Stimulated activated CD8-positive, alpha-beta memory T cell treated with anti-CD3 and anti-CD28 coated beads, Interleukin-4, amount 100 ng/mL, for 48 hours (primary cell): ENCODE measurements at places on chromosomes 16 and 17.

DNA sequence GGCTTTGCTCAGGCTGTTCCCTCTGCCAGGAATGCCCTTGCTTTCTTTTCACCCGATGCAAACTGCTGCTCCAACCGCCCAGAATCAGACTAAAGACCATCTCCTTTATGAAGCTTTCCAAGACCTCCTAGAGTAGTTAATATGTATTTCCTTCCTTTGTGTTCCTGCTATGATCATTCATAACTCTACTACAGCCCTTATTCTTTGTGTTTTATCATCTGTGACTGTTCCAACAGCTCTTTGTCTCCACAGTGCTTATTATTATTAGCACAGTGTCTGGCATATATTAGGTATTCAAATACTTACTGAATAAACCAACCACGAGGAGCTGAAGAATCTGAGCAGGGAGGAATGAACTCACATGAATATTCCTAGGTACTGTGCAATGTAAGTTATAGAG is 7.6 kb downstream of the PSME3IP1 start:
- DNase-seq: no peak

- DNase-seq: no peak
Observed at GRCh38 chr17:51050291-51051033, 70.2 kb downstream of the SPAG9 start.

- DNase-seq: no peak
Observed at GRCh38 chr17:61248399-61248798, 151.2 kb upstream of the TBX2 start.

- DNase-seq: no peak
Observed at GRCh38 chr17:76686538-76687297, 24.0 kb downstream of the MXRA7 start.

GRCh38 chr17:38613981-38614779 is 8.4 kb upstream of the SRCIN1 start:
- DNase-seq: no peak

GRCh38 chr17:76196675-76197074 is 43.6 kb downstream of the RNF157 start:
- DNase-seq: no peak

DNA sequence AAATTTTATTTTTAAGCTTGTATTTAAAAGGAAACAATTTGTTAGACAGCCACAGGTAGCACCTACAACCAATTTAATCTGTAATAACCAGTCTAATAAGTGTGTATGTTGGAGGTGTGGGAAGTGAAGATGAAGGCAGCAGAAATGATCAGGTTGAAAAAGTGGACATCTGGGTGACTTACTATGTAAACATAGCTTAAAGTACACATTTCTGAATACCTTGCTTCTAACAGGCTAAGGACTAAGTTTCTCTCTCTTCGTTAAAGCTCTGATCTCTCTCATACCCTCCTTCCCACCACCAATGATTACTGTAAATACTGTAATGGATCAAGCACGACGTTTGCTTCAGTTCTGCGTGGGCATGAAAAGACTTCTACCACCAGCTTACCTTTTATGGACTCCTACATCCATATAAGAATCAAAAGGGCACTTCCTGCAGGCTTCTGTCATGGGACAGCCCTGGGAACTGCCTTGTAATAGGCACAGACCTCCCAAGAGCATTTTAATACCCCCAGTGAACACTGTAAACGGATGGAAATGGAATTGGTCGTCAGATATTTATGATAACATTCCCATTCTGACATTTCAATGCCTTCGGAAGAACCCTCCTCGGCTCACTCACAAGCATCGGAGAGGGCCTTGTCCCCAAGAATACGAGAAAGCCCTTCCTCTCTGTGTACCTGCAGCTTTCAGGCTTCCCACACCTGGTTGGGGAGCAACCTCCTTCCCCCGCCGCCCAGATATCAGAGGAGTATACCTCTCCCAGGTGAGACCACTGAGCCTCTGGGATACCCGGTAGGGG is 700 bp downstream of the CCDC43 start:
- no peak for DNase-seq

GRCh38 chr16:13823501-13823900 is 96.5 kb upstream of the ERCC4 start:
- no peak for DNase-seq

DNA sequence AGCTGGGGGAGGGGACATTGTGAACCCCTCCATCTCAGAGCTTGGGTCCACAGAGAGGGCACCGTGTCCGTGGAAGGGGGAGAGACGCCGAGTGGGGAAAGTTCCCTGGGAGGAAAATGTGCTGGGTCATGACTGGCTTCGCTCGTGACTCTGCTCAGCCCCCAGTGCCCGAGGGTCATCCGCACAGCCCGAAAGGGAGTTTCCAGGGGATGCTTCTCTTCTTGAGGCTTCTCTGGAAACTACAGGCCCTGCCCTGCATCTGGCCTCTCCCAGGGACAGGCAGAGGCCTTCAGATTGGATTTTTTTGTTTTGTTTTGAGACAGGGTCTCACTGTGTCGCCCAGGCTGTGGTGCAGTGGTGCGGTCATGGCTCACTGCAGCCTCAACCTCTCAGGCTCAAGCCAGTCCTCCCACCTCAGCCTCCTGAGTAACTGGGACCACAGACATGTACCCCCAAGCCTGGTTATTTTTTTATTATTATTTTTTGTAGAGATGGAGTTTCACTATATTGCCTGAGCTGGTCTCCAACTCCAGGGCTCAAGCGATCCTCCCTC is 9.8 kb upstream of the GSE1 start:
- DNase-seq: no peak

GRCh38 chr17:12993631-12994030 is 24.2 kb downstream of the ELAC2 start:
- no peak for DNase-seq

GRCh38 chr16:48834576-48834975 is 224.6 kb upstream of the N4BP1 start:
- no peak for DNase-seq

DNA sequence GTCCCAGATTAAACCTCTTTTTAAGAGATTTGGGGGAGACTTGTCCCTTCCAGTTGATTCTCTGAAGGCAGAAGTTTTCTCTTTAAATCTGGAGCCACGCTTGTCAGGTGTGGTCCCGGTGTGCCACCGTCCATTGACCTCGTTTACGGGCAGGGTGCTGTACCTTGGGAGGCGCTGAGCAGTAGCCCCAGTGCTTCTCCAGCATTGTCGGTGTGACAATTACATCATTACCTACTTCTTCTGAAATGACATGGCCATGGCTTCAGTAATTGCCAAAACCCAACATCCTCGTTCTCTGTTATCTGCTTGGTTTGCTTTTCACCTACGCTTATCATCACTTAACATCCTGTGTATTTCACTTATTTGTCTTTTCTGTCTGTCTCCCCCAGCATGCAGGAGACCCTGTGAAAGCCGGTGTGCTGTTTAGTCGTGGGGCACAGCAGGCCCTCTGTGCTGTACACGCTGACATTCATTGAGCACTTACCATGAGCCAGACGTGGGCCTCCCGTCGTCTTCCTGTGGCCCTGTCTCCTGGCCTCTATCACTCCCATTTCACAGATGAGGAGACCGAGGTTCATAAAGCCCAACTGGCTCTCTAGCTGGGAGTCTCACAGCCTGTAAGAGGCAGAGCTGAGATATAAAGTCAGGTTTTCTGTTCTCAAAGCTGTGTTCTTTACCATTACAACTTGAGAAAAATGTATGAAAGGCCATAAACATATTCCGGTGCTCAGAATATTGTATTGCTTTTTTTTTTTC is 143.9 kb downstream of the CMIP start:
- DNase-seq: no peak

- DNase-seq: no peak
Observed at GRCh38 chr16:87216148-87216840, 100.9 kb downstream of the C16orf95 start.

- DNase-seq: peak; percentile 48
Observed at GRCh38 chr16:88468275-88469129, 15.4 kb downstream of the ZFPM1 start.

DNA sequence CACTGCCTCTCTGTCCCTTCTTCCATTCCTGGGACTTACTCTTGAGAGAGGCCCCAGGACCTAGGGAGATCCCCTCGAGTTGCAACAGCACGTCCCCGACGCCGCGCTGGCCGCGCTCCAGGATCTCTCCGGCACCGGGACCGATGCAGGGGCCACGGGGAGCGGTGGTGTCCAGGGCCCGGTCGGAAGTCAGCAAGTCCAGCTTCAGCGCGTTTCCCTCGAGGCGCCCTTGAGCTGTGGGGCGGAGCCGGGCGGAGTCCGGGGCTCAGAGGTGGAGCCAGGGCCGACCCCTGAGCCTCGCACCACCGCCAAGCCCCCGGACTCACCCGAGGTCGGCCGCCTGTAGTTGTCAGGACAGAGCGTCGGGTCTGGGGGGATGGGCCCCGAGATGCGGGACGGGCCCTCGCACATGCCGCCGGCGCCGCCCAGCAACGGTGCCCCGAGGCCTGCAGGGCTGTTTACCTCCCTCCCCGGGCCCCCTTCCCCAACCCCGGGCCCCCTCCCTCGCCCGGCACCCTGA is 458 bp downstream of the ENKD1 start:
- peak; percentile 42 for DNase-seq

- DNase-seq: peak; percentile 49
Observed at GRCh38 chr17:7047566-7047965, 3.7 kb upstream of the SLC16A11 start.

DNA sequence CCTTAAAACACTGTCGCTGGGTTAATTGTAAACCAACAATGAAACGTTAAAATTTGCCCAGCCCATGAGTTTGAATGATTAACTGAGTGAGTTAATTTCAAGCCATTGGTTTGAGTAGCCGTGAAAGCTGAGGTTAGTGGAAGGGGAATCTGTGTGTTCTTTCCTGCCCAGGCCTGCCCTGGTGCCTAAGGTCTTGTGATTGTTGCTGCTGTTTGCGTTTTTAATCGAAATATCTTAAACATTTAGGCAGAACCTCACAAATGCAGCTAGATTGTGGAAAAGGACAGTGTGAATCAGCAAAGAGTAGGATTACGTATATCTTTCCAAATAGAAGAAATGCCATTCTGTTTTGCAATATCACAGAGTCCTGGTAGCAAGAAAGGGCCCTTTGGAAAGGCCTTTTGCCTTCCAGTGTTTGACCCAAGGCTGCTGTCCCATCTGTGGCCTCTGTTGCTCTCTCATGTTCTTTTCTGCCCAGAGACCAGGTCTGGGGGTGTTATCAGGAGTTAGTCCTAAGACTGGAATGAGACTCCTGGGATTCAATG is 113.8 kb downstream of the MSI2 start:
- DNase-seq: no peak

- DNase-seq: no peak
Observed at GRCh38 chr17:1852327-1852726, 22.5 kb downstream of the RPA1 start.

DNA sequence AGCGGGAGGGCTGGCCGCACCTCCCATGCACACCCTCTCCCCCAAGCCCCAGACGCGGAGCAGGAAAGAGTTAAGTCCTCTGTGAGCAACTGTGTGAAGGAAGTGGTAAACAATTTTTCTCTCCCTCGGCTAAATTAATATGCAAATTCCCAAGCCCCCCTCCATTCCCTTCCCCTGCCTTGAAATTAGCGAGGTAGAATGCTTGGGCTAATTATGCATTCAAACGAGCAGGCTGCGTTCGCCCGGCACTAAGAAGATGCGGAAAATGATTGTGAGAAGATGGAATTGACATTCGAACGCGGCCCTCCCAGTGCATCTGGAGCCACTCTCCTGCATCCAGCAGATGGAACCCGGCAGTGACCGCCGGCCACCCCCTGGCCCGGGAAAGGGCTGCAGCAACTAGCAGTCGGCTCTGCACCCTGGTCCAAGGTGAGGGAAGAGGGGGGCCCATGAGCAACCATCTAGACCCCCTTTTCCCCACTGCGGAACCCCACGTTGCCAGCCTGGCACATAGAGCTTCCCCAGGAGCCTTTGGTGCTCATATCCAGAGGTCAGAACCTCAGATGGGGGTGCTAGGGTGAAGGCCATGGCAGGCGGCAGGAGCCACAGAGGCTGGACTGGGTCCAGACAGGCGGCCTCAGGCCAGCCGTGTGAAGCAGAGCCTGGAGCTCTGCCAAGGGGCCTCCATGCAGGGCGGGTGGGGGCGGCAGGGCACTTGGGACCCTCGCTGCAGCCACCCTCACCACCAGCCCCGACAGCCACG is 49.1 kb upstream of the ACSF3 start:
- DNase-seq: no peak

DNA sequence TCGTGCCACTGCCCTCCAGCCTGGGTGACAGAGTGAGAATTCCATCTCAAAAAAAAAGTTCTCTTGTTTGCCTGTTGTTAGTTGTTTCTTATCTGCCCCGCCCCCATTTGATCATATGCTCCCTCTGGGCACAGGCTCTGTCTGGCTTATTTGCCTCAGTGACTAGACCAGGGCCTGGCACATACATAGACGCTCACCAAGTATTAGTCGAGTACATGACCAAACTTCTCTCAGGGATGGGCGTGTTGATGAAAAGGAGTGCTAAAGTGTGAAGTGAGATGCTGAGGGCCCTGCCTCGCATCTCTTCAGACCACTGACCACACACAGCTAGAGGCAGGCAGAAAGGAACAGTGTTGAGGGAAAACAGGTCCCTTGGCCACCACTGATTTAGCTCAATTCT is 3.3 kb upstream of the HELZ start:
- no peak for DNase-seq

DNA sequence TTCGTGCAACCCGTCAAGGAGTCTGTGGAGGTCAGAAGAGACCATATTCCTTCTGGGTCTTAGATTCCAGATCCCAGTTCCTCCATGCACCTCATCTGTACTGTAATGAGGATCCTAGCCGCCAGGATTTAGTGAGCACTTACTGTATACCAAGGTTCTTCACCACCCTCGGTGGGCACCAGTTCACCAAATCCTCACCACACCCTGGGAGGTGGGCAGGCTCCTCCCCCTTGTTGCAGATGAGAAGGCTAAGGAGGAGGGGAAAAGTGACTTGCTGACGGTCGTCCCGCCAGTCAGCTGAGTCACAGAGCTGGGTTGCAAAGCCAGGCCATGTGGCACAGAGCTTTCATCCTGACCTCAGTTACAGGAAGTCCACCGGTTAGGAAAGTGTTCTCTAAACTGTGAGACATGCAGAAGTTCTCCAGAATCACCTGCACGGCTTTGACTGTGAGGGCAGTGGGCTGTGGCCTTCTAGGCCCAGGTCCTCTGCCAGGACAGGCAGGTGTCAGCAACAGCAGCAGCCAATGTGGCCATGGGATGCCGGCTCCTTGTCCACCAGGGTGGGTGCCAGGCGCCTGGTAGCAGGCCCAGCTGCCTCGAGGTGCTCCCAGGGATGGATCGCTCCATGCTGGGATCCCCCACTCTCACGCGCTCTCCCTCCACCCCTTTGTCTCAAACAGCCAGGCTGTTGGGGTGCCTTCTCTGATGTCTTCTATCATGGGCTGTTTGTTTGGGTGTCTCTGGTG is 240.3 kb upstream of the GSE1 start:
- DNase-seq: peak; percentile 67

GRCh38 chr17:36687736-36688135 is 86.4 kb downstream of the MRM1 start:
- DNase-seq: no peak

GRCh38 chr17:50565402-50566350 is 5.2 kb downstream of the CACNA1G start:
- no peak for DNase-seq

GRCh38 chr16:84271866-84272265 is 22.8 kb upstream of the WFDC1 start:
- DNase-seq: no peak
